ENCODE measurements at places on chromosomes 12 and 14. TPM values are rescaled to one million over a fixed set of nuclear protein-coding genes. Genes with fewer than 3 reads are reported as not detected.

DNA sequence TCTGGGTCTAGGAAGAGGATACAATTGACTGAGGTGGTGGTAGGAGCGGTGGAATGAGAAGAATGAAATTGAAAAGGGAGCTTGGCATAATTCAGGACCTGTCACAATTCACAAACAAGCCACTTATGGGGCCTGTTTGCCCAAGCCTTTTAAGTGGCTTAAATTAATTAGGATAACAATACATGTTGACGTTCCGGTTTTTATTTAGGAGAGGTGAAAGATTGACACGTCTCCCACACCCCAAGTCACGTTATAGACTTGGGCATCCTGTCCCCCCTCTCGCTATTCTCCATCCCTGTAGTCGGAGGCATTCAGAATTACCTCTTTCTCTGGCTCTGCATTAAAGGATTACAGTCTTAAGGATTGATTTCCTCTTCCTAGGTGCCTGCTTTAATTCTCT lies 954 bp upstream of the CALCOCO1 start:
- no peak for DNase-seq

DNA sequence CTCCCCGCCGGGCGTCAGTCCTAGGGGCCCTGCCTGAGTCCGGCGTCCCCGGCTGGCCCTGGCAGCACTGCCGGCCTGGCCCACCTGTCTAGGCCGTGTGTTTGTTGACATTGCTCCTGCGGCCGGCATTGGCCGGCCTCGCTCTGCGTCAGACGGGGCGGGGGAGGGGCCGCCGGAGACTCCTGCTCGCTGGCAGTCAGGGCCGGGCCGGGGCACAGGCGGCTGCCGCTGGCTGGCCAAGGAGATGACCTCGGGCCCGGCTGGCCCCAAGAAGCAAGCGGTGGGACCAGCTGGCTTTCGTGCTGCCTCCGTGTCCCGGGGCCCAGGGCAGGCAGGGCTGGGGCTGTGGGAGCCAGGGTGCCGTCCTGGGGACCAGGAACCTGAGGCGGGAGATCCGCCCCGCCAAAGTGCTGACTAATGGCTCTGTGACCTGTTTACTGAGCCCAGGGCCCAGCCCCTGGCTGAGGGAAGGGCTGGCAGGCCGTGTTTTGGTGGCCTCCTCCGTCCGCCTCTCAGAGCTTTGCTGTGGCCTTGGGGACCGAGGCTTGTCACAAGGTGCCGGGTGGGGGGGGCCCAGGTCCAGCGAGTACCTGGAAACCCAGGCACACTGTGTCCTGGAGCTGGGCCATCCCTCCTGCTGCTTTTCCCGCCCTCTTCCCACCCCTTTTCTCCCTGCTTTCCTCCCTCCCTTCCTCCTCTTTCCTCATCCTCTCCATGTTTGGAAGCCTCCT lies 1.8 kb downstream of the ULK1 start:
- DNase-seq = peak; percentile 87

DNA sequence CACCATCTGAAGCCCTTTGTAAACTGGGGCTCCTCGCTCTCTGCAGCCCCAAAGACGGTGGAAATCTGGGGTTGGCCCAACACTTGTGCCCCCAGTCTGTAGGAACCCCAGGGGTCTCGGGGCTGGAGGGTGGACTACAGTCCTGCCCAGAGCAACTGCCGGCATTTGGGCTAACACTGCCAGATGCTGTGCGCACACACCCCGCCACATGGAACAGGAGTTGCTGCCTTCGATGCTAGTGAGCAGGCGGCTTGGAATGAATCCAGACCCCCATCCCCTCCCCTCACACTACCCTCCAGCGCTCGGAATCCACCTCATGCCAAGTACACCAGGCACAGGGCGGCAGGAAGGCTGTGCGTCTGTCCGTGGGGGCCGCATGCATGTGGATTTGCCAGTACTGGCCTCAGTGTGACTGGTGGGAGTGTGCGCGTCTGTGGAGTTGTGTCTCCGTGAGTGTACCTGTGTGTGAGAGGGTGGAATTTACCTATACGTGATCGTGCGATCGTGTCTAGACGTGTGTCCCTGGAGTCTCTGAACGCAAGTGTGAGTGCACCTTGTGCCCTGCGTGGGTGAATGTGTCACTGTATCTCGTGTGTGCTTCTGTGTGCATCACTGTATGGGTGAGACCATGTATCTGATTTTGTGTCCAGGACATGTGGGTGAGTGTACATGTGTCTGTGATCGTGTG lies 5.1 kb downstream of the LHX5 start:
- DNase-seq = no peak

GRCh38 chr14:105844810-105845724 lies 318.7 kb downstream of the TMEM121 start:
- no peak for DNase-seq

- DNase-seq = no peak
Observed at GRCh38 chr12:49819786-49820185, 8.4 kb downstream of the NCKAP5L start.

DNA sequence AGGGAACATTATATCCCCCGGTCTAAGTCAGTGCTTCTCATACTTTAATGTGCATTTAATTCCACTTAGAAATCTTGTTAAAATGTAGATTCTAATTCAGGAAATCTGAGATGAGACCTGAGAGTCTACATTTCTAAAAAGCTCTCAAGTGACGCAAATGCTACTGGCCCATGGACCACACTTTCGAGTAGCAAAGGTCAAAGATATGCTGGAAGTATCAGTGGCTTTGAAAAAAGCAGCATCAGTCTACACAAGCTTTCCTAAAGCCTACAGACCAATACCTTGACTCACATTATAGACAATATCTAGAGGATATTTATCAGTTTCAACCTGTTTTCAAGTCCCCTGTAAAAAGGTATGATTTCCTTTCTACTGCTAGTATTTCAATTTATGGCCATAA lies 248.6 kb downstream of the CEP128 start:
- no peak for DNase-seq

DNA sequence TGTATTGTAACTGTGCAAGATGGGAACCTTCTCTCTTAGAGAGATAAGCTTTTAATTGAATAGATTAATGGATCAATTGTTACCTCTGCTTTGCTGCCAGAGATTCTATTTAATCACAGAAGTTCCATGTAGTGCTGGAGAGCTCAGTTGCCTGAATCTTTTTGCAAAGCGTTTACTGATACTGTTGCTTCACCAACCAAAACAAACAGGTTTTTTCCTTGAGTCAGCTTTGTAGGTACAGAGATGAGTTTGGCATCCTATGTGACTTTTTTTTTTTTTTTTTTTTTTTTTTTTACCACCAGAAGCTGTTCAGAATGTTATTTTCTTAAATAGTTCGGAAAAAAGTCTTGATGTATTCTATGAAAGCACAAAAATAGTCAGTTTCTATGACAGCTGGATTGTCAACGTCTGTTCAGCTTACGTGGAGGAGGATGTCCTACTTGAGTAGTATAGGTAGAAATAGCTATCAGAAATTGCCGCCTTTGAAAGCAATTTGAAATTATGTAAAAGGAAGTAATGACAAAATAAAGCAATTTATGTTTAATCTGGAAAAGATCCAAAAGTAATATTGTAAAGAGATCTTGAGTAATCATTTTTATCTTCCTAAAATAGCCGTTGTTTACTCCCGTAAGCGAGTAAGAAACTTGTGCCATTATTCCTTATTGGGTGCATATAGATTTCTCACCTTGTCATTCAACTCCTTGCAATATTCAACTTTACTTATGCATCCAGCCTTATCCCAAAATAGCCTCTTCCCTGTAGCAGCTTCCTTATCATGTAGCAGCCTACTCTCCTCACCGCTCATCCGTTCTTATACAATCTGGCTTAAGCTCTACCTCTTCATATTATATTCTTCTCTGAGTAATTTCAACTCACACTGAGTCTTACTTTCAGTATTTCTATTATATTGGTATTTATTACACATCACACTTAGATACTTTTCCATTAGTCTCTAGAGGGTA lies 5.2 kb downstream of the LRRK2 start:
- DNase-seq = no peak

GRCh38 chr12:45666816-45667215 lies 62.7 kb upstream of the ARID2 start:
- no peak for DNase-seq

- no peak for DNase-seq
Observed at GRCh38 chr14:67513631-67514108, 19.4 kb upstream of the PLEKHH1 start.

- DNase-seq = no peak
Observed at GRCh38 chr14:91232052-91232451, 12.5 kb downstream of the GPR68 start.

DNA sequence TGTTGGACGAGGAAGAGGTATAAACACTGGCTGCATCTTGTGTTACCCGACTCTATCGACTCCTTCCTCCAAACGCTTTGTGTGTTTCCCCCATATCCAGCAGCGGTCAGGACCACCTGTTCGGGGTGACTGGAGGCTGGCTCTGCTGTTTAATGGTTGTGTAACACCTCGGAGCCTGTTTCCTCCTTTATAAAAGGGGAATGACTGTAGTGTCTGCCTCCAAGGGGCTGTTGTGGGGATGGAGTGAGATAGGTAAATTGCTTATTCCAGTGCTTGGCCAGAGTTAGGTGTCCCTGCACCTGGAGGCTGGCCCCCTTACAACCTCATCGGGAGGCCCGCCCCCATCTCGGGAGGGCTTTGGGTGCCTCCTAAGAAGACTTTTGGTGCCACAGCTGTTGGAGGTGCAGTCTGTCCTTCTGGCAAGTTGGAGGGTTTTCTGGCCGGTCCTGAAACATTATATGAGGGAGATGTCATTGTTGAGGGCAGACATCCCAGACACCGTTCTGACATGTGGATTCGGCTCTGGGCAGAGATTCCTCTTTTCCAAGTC lies 1.1 kb downstream of the MLXIP start:
- no peak for DNase-seq

DNA sequence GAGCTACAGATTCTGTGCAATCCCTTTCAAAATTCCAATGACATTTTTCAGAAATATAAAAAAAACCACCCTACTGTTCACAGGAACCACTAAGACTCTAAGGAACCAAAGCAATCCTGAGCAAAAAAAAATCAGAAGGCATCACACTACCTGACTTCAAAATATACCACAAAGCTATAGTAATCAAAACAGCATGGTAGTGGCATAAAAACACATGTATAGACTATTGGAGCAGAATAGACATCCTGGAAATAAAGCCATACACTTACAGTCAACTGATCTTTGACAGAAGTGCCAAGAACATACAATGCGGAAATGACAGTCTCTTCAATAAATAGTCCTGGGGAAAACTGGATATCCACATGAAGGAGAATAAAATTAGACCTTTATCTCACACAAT lies 56.5 kb downstream of the EGLN3 start:
- DNase-seq = no peak

DNA sequence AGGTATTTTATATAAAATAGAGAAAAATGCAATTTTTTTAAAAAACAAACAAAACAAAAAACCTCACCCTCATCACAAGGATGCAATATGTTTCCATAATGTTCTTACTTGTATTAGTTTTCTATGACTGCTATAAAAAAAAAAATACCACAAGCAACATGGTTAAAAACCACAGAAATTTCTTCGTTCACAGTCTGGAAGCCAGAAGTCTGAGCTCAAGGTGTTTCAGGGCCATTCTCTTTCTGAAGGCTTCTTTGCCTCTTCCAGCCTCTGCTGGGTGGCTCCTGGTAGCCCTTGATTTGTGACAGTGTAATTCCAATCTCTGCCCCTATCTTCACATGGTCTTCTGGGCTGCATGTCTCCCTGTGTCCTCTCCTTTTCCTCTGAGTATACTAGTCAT lies 21.5 kb upstream of the SSTR1 start:
- DNase-seq = no peak

DNA sequence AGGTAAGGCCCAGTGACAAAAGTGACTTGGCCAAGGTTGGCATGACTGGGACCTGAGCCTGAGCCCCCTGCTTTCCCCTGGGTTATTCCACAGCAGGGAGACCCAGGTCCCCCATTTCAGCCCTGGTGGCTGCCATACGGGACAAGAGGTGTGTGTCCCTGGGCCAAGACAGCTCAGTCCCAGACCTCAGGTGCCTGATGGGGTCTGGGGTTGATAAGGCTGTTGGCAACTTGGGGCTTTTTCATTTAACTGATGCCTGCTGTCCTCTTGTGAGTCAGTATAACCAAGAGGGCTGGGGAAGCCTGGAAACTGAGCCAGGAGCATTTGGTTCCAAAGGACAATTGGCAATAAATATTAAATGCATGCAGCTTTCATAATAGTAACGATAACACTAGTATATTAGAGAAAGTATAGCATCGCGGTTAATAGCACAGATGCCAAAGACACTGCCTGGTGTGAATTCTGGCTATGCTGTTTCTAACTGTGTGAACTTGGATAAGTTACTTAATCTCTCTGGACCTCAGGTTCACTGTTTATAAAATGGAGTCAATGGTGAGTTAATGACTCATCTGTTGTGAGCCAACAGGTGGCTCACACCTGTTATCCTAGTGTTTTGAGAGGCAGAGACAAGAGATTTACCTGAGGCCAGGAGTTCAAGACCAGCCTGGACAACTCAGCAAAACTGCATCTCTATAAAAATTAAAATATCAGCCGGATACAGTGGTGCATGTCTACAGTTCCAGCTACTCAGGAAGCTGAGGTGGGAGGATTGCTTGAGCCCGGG lies 898 bp downstream of the SDSL start:
- DNase-seq = no peak

DNA sequence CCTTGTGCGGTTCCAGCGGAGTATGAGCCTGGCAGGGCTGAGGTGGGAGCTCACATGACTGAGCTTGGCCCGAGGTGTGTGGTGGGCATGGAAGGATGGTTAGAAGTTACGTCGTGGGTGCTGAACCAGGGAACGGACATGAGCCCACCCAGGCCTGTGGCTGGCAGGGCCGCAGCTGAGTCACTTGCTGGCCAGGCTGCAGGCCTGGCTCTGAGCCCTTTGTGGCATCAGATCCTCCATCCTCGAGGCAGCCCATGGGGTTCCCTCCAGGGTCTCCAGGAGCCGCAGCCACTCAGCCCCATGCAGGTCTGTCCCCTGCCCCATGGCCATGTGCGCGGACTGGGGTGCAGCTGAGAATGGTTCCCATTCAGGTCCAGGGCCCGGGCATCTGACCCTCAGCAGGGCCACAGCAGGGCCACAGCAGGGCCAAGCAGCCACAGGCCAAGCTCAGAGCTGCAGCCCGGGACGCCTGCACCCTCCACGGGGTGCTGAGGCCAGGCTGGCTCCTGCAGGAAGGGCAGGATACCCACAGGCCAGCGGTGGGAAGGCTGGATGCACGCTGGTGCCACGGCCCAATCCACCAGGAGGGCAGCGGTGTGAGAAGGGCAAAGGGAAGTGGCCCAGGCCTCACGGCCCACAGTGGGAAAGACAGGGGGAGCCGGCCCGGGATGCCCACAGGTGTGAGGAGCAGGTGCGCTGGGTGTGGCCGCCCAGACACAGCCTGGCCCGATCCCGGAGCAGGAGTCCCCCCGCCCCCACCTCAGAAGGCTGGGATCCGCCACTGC lies 26.3 kb upstream of the ULK1 start:
- DNase-seq = no peak

- DNase-seq = no peak
Observed at GRCh38 chr12:22733756-22734155, 108.8 kb downstream of the ETNK1 start.

Gene TEP1
- total RNA-seq = 19.4 TPM

Gene KDM2B
- total RNA-seq = 147 TPM

Gene SLC38A4
- 12.6 TPM for total RNA-seq

Gene ACSS3
- total RNA-seq = 20.2 TPM

Gene ANKRD33
- total RNA-seq = 1.7 TPM

Gene KLRC3
- not detected for total RNA-seq

Gene RPS6KA5
- 5.3 TPM for total RNA-seq

Measured in WTC11 (cell line).